GM12892 (cell line): ENCODE measurements at places on chromosomes 6 and 20.

DNA sequence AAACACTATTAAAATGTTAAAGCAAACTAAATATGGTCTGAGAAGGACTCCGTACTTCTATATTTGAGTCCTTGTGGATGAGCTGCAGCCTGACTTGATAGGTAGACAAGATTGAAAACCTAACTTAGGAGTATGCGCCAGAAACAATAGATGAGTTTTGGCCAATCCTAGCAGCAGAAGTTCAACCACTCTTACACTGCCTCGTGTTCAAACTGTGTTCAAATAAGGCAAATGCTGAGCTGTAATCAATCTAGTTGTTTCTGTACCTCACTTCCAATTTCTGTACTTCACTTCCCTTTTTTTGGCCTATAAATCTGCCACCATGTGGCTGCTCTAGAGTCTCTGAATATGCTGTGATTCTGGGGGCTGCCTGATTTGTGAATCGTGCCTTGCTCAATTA, 13.2 kb upstream of the SERINC1 start:
- DNase-seq: no peak

DNA sequence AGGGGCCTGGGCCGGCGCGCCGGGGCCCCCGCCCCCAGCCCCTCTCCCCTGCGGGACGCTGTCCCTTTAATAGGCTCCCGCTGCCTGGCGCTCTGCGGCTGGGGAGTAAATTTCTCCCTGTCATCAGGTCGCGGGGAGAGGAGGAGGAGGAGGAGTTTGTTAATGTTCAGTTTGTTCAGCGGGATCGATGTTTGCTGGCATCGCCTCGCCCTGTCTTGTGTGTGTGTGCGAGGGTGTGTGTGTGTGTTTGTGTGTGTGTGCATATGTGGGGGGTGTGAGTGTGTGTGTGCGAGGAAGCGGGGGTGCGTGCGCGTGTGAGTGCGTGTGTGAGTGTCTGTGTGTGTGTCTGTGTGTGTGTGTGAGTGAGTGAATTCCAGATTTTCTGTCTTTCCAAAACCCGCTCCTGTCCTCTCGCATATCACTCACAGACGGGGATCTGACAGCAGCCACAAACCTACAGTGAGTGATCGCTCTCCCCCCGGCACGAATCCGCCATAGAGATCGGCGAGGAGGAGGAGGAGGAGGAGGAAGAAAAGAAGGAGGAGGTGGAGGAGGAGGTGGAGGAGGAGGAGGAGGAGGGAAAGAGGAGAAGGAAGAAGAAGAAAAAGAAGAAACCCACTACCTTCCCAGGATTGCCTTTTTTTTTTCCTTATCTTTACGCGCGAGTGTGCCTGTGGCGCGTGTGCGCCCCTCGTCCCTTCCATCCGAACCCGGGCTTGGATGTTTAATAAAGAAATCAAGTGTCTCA, at the start of gene TSHZ2:
TSS of gene TSHZ2 (plus strand) at position 169 of the 748 bp plus-strand sequence. CDS start 936 bp downstream, outside the sequence.
- no peak for DNase-seq

GRCh38 chr20:17914957-17915356, 53.6 kb downstream of the SNX5 start:
- DNase-seq: no peak

GRCh38 chr6:39231521-39232243, 2.4 kb upstream of the KCNK5 start:
- DNase-seq: no peak

DNA sequence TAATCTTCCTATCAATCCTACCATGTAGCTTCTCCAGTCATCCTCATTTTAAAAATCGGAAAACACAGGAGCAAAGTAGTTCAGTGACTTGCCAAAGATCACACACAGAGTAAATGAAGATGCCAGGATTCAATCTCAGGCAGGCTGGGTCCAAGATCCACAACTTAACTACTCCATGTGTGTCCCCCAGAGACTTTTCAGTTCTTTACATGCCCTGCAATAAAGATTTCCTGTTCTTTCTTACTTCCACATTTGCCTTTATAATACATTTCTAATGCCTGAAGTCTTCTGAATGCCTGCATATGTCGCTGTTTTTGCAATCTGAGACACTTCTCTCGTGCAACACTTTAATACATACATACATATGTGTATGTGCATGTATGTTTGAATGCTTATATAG, 121.7 kb upstream of the MARCKS start:
- no peak for DNase-seq

DNA sequence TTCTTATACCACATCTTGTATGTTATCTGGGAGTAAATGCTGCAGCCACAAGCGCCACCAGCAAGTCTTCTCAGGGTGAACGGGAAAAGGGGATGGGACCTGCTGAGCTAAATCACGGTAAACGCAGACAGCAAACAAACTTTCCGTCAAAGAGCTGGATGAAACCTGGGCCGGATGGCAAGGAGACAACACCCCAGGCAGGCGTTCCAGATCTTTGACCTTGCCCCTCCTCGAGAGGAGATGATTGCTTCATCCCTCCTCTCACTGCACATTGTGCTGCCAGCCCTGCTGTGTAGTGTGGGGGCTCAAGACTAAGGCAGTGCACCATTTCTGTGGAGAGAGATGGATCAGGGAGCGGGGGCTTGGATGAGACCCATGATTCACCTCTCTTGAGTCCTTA, 9.8 kb downstream of the RAET1E start:
- DNase-seq: no peak

- peak; percentile 30 for DNase-seq
These were observed 49.5 kb downstream of the TRERF1 start for GRCh38 chr6:42402184-42402583.

DNA sequence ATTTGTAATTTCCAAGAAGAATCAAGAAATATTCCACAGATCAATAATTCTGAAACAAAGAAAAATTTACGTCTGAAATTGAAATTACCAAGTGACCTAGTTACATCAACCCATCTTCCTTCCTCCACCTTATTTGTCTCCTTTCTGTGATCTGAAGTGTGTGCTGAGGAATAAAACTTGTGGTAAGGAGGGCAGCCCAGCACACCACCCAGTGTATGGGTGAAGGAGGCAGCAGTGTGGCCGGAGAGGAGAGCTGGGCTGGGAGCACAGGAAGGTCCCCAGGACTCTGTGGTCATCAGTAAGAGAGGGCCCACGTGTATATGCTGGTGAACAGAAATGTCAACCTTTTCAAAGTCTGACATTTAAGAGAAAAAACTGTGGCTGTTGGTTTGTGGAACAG, 11.3 kb upstream of the CCR6 start:
- DNase-seq: no peak

GRCh38 chr20:3339076-3339475, 68.4 kb downstream of the DNAAF9 start:
- DNase-seq: no peak

- DNase-seq: no peak
These were observed 52.7 kb upstream of the STX16 start for GRCh38 chr20:58598211-58599015.

- DNase-seq: no peak
These were observed 279.0 kb downstream of the FOXA2 start for GRCh38 chr20:22305381-22305780.

DNA sequence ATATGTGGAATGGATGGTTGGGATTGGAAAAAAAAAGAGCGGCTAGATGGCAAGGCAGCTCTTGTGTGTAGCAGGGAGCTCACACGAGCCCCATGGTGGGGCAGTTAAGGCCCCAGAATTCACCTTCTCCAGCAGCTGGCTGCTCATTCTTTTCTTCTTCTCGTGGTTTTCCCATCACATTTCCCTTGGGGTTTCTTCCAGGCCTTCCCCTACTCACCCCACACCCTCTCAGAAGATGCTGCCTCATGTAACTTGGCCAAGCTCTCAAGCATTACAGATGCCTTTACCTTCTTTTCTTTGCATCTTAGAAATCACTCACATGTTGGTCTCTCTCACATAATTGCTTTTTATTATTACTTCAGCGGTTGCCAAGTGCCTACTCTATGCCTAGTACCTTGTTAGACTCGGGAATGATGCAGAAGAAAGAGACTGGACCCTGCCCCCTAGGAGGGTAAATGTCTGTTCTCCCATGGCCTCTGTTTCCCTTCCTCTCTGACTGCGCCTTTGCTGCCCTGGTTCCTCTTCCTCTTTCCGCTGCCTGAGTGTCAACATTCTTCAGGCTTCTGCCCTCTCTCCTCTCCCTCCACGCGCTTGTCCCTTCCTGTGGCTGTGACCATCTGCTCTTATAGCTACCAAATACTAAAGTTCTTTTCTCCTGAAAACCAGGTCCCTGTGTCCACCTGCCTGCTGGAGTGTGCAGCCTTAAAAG, 28.6 kb downstream of the PPARD start:
- DNase-seq: no peak

GRCh38 chr20:20369250-20370093, 1.6 kb downstream of the INSM1 start:
- no peak for DNase-seq

DNA sequence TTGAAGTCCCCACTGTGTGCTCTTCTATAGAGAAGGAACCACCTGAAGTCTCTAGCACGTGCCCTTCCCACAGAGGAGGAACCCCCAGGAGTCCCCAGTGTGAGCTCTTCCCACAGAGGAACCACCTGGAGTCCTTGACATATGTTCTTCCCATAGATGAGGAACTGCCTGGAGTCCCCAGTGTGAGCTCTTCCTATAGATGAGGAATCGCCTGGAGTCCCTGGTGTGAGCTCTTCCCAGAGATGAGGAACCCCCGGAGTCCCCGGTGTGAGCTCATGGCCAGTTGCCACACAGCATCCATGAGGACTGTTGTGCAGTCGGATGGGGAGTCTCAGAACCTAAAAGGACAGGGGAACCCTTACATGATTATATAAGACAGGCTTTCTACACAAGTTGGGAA, 158.1 kb upstream of the THBS2 start:
- DNase-seq: no peak

GRCh38 chr20:24588725-24589340, 119.4 kb downstream of the SYNDIG1 start:
- DNase-seq: no peak

- no peak for DNase-seq
These were observed 18.9 kb downstream of the NPEPL1 start for GRCh38 chr20:58711266-58712051.

- no peak for DNase-seq
These were observed 9.9 kb downstream of the SNTA1 start for GRCh38 chr20:33433465-33434234.

- DNase-seq: peak; percentile 57
These were observed 29.6 kb downstream of the PMEPA1 start for GRCh38 chr20:57680131-57680716.

DNA sequence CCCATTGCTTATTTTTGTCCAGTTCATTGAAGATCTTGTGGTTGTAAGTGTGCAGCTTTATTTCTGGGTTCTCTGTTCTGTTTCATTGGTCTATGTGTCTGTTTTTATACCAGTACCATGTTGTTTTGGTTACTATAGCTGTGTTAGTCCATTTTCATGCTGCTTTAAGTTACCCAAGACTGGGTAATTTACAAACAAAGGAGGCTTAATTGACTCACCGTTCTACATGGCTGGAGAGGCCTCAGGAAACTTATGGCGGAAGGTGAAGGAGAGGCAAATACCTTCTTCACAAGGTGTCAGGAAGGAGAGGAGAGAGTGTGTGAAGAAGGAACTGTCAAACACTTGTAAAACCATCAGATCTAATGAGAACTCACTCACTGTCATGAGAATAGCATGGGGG, 29.9 kb upstream of the FERMT1 start:
- DNase-seq: no peak

GRCh38 chr6:74280130-74280692, 584.2 kb downstream of the CD109 start:
- DNase-seq: no peak

DNA sequence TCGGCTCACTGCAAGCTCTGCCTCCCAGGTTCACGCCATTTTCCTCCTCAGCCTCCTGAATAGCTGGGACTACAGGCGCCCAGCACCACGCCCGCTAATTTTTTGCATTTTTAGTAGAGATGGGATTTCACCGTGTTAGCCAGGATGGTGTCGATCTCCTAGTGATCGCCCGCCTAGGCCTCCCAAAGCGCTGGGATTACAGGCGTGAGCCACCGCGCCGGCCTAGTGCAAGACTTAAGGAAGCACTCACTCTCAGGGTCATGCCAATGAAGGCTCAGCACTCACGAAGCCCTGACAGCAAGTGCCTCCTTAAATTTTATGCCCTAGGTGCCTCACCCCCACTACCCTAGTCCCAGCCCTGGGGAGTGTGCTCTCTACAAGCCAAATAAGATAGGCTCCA, 4.7 kb upstream of the DOK5 start:
- no peak for DNase-seq

- DNase-seq: no peak
These were observed 511 bp upstream of the CLIC1 start for GRCh38 chr6:31736768-31737314.

GRCh38 chr6:129252377-129253071, 369.6 kb downstream of the LAMA2 start:
- no peak for DNase-seq

GRCh38 chr6:100258752-100259151, 206.0 kb downstream of the SIM1 start:
- no peak for DNase-seq

DNA sequence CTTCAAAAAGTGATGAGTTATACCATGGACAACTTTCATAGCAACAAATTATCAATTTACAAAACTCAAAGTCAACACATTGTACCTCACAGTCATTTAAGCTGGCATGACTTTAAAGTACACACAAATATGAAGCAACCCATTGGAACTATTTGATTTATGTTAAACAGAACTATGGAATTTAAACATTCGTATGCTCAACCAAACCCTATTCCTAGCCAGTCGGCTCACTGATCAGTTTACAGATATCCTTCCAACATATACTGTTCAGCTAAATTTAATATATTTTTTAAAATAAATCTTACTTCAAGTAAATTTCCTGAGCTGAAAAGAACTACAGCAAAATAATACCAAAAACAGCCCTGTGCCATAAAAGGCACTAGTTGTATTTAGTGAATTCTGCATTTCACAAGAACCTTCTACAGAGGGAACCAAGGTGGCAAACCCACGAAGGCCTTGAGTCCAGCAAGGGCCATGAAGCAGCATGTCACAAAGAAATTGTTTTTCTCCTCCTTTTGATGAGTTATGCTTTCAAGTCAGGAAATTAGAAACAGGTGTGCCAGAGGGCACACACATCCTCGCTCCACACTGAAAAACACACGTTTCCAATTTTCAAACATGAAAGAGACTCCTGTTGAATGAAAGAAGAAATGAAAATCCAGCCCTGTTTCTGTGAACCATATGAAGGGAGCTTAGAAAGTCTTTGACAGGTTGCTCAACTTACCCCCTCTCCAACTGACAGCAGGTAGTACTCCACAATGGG, 122.8 kb downstream of the TASP1 start:
- DNase-seq: no peak
